ENCODE measurements at places on chromosomes 2 and 18.
A peak's percentile ranks its signal among the peaks of the same experiment; 100 is the strongest.

DNA sequence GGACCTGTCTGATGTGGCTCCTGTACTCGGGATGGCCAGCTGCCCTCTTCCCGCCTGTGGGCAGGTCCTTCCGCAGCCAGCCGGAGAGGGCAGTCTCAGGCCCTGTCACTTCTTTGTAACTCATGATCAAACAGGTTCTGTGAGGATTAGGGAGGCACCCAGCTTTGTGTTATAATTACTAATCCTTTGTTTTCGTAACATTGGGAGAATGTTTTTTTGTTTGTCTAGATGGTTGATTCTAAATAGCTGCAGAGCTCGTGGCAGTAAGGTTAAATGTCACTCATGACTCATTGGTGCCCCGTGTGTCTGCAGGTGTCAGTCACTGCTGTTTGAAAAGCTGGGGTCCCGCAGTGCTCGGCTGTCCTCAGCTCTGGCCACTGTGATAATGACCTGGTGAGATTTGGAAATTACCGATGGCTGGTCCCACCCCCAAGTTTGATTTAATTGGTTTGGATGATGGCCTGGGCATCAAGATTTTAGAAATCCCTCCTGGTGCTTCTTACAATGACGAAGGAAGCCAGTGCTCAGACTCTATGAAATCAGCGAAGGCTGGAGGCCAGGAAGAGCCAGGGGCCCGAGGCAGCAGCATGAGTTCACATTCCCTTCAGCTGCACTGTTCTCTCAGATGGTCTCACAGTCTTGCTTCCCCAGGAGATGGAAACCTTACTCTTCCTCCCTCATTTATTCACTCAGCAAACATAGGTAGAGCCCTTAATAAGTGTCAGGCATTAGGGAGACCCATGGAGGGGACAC is 172.8 kb downstream of the VAPA start:
- DNase-seq, result no peak

GRCh38 chr2:37672104-37672869 is 845 bp upstream of the CDC42EP3 start:
- DNase-seq, result peak; percentile 62

GRCh38 chr18:58213440-58213839 is 169.4 kb downstream of the NEDD4L start:
- DNase-seq, result no peak

DNA sequence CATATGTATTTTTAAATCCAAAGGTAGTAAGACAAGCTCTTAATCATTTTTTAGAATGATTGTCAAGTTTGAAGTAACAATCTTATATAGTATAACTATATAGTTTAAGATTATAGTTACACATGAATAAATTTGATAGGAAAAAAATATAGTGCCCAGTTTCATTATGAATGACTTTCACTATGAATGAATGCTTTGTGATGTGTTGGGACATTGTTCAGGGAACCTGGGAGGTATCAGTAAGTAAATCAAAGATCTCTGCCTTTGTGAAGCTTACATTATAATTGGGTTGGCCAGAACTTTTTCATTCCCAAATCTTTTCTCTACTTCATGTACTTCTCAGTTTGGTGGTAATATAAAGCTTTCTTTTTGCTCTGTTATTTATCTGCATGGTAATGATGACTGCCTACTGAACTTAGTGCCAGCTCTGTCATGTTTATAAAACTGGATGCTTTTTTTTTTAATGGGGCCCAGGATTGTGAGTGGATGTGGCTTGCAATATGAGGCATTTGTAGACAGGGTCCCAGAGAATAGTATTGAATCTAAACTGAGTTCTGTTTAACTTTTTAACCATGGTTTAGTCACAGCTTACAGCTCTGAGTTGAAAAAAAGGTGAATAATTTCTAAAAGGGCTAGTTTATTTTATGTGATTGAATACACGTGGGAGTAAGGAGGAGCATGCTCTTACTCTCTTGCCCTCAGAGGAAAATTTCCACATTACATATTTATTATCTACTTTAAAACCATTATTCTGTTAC is 23.3 kb downstream of the GLS start:
- DNase-seq, result no peak

GRCh38 chr2:241300000-241300399 is 15.5 kb downstream of the HDLBP start:
- no peak for DNase-seq

DNA sequence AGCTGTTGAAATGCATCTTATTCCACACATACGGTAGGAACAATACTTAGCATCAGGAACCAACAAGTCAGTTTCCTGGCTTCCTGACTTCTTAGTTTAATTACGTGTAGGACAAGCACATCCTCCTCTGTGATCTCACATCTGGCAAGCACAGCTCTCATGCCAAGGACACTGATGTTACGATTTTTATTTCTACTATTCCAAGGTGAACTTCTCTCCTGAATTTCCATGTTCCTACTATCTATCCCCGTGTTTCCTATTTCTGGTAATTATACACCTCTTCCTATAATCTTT is 374.0 kb downstream of the NCKAP5 start:
- no peak for DNase-seq

DNA sequence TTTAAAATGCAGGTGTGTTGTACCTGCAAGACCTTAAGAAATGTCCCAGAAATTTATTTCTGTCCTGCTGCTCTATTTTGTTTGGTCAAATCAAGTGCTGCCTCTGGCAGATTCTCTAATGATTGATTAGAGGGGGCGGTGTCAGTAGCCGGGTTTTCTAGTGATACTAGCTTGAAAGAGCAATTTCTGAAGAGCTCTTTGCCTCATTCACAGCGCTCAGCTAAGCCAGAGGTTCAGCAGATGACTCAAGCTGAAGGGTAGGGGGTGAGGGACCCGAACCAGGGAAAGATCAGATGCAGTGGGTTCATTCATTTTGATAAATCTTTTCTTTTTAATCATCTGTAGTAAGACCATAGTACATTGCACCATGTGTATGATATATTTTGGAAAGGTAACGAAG is 15.0 kb downstream of the ZBTB7C start:
- no peak for DNase-seq

GRCh38 chr2:182862091-182862490 is 4.3 kb downstream of the FRZB start:
- no peak for DNase-seq

- no peak for DNase-seq
Measured at GRCh38 chr2:111058264-111058663, 62.5 kb upstream of the BCL2L11 start.

DNA sequence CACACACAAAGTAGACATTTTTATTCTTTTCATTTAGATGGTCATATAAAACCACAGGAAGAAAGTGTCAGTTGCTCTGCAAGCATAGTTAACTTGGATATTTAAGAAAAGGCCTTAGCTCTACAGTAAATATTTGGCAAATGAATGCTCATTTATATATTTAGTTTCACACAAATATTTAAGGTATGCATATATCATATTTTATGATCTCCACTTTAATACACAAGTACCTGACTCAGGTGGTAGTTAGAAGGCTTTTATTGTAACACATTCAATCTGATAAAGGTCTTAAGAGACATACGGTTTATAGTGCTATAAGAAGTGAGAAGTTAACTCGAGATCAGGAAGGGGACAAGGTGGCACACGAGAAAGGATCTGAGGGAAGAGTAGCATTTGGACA is 363.1 kb downstream of the NBAS start:
- no peak for DNase-seq
